ENCODE measurements at places on chromosomes 12 and 14.

DNA sequence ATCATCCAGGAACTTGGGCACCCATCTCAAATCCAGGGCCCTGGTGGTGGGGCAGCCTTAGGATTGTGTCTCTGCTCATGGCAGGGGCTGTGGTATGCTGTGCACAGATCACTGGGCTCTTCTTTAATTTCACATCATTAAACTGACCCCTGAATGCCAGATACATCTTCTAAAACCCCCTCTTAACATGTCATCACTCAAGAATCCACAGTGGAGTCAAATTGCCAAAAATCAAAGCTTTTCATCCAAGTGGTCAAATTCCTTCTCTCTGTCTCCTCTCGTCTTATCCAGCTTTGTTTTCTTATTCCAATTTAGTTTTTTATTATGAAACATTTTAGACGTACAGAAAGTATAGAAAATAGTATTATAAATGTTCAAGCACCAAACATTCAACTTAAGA, 97.5 kb downstream of the ADCK1 start:
- no peak for DNase-seq

DNA sequence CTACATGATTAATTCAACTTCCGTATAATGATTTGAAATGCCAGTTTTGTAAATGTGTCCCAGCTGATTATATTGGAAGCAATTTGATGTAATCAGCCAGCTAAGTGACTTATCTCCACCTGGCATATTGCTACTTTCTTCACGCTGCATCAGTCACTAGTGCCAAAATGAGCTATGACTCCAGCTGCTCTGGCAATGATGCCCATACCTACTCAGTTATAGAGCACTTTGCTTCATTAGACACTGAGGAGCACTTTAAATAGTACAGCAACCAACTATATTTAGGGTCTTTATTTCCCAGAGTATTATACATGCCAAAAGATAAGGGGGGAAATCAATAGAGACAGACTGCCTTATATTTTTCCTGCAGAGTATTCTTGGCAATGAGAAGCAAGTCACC, 67.9 kb upstream of the LIN7A start:
- DNase-seq, result no peak

- no peak for DNase-seq
These were observed 48.7 kb upstream of the USP15 start for GRCh38 chr12:62211510-62211909.

DNA sequence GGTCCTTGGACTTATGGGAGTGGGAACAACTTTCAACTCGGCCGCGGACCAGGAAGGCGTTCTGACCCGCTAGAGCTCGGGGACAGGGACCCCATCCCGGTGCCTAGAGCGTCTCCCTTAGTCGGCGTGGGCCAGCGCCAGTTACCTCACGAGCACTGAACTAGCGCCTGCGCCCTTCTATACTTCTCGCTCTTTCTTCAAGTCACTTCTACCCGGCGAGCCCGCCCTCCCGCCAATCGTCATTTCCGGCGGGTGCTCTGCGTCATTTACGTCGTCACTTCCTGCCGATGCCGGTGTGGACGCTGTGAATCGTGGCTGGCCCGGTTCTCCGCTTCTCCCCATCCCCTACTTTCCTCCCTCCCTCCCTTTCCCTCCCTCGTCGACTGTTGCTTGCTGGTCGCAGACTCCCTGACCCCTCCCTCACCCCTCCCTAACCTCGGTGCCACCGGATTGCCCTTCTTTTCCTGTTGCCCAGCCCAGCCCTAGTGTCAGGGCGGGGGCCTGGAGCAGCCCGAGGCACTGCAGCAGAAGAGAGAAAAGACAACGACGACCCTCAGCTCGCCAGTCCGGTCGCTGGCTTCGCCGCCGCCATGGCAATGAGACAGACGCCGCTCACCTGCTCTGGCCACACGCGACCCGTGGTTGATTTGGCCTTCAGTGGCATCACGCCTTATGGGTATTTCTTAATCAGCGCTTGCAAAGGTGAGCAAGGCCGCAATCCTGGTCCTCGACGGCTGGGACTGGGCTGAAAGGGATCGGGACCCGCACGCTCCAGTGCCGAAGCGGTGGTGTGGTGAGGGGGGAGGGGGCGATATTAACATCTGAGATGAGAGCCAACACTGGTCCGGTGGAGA, at the start of gene STRAP:
Gene STRAP, plus strand, starts transcription at position 270 of the 854 bp plus-strand sequence. Its CDS starts 321 bp downstream, at position 591.
- DNase-seq, result peak; percentile 96

GRCh38 chr14:101561145-101561896, at the start of gene DIO3:
DIO3 (plus strand) TSS chr14:101561495.
- DNase-seq, result no peak

- DNase-seq, result no peak
These were observed 2.3 kb downstream of the POLR3B start for GRCh38 chr12:106359646-106360399.

- no peak for DNase-seq
These were observed 31.0 kb downstream of the HCFC2 start for GRCh38 chr12:104095289-104095688.

- DNase-seq, result no peak
These were observed 21.1 kb downstream of the TMX1 start for GRCh38 chr14:51261151-51261550.

DNA sequence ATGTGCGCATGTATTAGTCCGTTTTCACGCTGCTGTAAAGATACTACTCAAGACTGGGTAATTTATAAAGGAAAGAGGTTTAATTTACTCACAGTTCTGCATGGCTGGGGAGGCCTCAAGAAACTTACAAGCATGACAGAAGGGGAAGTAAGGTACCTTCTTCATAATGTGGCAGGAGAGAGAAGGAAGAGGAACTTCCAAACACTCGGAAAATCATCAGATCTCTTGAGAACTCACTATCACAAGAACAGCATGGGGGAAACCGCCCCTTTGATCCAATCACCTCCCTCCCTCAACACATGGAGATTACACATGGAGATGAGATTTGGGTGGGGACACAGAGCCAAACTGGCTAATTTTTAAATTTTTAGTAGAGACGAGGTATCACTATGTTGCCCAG, 41.8 kb upstream of the SNX6 start:
- DNase-seq, result no peak

DNA sequence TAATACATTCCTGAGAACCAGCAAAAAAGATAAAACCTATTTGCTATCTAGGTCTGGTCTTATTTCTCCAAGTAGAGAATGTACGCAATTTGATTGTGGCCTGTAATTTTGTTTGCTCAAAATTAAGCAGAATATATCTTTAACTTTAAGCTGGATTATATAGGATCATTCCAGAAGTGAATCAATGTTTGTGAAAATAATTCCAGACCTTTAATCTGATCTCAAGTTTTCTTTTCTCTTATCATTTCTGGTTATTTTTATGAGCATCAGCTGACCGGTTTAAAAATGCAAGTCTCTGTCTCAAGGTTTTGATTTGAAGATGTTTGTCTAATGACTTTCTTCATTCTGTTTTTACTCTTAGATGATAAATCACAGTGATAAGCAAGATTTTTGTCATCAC, 997.9 kb upstream of the FLRT2 start:
- no peak for DNase-seq

- DNase-seq, result no peak
These were observed 93.6 kb downstream of the PHETA1 start for GRCh38 chr12:111275308-111275707.

GRCh38 chr12:16563504-16563903, 42.5 kb downstream of the LMO3 start:
- DNase-seq, result no peak

DNA sequence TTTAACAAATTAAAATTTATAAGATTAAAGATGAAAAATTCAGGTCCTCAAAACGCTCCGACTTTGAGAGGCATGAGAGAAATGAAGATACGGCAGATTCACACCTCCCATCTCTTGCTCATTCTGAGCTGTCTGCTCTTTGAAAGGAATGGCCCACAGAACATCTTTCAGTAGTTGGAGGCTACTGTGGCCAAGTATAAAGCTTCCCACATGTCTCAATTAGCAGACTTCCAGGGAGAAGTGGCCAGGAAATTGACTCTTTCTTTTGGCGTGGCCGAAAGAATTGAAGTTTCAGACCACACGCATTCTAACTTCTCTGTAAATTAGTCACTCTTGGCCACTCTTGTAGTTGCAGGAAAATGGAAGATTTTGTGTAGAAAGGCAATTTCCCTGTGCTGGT, 129.2 kb downstream of the DIP2B start:
- DNase-seq, result no peak

All from activated CD8-positive, alpha-beta T cell treated with anti-CD3 and anti-CD28 coated beads, Interleukin-2, amount 10 ng/mL, durations not matched to agents 7 days and 5 days (primary cell).